ENCODE measurements at places on chromosomes 11 and 22.

- no peak for DNase-seq
Measured at GRCh38 chr22:28480000-28480715, 199.5 kb downstream of the TTC28 start.

GRCh38 chr11:1832920-1833295 lies 1.9 kb upstream of the SYT8 start:
- DNase-seq = no peak

DNA sequence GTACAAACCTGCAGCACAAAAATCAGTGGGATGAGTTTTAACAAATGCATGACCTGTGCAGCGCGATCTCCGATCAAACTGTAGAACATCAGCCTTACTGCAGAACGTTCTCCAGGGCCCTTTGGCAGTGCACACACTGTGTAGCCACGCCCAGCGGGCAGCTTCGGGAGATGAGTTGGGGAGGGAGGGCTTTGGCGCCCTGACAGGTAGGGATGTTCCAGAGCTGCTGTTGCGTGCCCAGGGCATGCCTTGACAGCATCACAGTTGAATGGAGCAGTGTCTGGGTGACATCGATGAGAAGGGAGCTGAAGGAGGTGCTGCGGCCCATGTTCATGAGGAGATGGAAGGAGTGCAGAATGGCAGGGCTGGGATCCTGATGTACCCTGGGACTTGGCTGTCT lies 80.2 kb downstream of the TBC1D22A start:
- DNase-seq = no peak

DNA sequence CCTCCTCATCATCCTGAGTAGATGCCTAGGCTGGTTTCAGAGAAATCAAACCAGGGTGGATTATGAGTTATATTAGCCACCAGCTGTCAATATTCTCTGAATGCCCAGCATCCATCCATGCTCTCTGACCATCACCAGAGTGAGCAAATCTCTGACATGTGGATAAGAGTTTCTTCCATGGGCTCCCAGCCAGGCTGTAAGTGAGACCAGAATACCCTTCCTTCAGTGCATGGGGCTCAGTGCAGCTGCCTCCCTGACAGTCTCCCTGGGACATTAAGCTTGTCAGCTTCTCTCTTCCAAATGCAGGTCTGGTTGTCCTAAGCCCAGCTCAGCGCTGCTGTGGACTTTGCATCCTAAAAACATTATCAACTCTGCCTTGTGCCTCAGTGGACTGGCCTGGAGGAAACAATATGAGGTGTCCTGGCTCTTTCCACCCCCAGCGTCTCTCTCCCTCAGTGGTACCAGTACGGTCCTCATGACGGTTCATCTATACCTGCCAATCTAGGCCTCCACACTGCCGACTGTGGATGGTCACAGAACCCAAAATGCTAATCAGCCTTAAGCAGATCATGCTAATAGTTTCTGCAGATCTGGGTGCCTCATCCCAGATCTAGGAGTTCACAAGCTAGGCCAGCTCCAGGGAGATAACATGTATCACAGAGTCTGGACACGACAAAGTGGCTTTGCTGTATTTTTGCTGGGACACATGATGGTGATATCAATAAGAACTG lies 41.6 kb upstream of the PRAME start:
- no peak for DNase-seq

DNA sequence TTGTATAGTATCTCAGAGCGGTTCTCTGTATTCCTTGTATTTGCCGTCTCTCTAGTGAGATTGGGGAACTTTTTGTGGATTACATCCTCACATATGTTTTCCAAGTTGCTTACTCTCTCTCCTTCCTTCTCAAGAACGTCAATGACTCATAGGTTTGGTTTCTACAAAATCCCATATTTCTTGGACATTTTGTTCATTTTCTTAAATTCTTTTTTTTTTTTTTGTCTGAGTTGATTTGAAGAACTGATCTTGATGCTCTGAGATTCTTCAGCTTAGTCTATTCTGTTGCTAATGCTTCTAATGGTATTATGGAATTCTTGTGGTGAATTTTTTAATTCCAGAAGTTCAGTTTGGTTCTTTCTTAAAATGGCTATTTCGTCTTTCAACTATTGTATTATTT lies 28.4 kb upstream of the SLN start:
- no peak for DNase-seq

DNA sequence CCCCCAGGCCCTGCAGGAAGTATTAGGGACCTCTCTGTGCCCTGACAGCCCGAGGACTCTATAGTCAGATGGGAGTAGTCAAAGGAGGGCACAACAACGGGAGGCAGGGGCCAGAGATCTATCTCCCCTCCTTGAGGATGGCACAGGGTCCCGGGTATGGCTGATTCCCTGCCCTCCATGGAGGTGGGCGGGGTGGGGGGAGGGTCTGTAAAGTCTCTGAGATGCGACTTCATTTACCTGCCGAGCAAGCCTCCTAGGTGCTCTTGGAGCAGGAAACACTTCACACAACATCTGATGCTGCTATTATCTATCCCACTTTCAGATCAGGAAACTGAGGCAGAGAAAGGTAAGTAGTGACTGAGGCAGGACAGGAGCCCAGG lies 769 bp upstream of the CDC42EP1 start:
- no peak for DNase-seq

DNA sequence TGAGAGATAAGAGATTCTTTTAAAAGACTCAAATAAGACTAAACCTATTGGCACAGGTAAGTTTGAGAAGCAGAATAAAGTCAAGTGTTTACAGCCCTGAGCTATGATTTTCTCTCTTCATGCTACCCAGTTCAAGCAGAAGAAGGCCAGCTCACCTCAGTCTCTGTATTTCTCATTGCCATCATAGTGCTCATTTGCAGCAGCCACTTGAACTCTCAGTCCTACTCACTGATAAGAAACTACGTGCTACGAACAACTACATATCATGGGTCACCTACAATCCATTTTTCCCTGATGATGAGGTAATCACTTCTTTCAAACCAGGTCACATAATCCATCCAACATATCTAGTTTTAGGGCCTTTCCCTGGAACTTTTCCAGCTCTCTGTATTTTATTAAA lies 617.5 kb downstream of the JRKL start:
- DNase-seq = no peak

GRCh38 chr11:119691701-119692539 lies 37.1 kb downstream of the NECTIN1 start:
- no peak for DNase-seq

DNA sequence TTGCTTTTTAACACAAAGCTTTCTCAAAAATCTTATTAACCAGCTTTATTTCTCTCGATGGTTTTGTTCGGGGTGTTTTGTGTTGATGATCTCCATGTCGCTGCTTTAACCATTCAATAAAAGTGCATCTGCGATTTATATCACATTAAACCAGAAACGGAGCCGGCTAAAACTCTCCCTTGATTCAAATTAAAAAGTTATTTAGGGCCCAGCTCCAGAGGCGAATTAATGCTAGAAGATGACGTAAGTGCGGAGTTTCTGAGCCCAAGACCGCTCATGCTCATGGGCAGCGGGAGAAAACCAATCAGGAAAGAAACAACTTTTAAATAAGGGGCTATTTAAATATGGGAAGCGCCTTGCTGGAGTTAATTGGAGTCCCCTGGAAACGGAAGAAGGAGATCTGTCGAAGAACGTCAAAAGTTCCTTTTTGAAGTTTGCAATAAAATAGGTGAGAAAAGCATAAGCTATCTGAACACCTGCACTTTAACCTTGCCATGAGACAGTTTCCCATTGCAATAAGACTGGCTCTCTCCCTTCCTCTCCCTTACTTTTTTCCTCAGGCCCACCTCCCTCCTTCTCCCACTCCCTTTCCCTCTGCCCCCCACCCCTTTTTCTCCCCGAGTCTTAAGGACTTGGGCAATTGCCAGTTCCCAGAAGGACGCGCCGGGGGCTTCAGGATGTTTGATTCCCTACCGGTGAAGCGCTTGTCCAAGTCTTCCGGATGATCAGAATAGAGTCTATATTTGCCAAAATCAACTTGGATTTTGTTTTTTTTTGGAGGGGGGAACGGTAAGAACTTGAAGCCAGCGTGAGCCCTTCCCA lies 1.9 kb upstream of the DBX1 start:
- no peak for DNase-seq

DNA sequence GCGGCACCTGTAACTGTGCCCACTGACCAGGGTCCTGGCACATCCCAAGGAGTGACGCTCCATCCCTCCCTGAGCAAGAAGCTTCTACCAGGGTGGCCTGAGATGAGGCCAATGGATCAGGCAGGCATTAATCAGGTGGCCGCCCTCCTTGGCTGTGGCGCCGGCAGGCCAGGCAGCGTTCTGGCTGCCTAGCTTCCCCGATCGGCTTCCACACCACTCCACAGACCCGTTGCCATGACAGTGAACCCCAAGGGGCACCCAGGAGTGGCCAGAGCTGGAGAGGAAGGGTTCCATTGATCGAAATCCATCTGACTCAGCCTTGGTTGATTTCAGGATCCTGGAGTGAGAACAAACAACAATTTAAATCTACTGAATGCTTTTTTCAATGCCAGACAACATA lies 20.5 kb downstream of the LRRC55 start:
- DNase-seq = no peak

DNA sequence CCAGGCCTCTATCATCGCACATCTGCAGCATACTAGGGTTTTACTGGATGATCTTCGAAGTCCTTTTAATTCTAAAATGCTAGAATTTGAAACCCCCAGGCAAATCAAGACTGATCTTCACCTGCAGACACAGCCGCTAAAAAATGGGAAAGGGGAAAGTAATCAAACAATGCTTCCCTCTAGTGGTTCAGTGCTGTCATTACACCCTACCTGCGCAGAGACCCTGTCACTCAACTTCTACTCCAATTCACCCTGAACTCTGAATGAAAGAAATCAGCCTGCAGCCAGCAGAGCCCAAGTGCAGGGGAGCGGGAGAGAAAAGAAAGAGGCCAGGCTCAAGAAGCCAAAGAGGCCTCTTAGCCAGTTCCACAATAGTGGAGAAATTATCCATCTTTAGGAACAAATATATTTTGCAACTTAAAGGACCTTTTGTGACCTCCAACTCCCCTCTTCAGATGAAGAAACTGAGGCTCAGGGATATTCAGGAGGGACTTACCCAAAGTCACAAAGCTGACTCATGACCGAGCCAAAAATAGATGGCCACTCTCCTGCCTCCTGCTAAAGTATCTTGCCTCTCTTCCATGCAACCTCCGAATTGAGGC lies 33.0 kb downstream of the SERGEF start:
- DNase-seq = peak; percentile 16

GRCh38 chr11:106329273-106330018 lies 252.0 kb downstream of the AASDHPPT start:
- no peak for DNase-seq

- DNase-seq = no peak
Measured at GRCh38 chr11:88051396-88051795, 123.8 kb downstream of the RAB38 start.

- DNase-seq = no peak
Measured at GRCh38 chr11:59224351-59224928, 11.7 kb upstream of the MPEG1 start.

DNA sequence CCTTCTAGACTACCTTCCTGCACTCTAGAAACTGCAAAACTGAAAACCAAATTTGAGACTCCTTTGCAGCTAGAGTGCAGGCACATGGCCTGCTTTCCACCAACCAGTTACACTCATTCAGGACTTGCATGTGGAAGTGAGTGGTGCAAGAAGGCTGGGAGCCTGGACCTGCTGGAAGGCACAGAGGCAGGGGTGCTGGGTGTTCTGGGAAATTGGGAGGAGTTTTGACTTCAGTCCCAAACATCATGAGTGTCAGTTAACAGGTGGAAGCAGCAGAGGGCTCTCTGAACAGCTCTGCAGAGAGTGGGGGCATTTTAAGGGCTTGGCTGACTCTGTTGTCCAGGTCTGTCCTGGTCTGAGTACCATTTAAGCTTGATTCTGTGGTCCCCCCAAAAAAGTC lies 49.3 kb upstream of the SYT13 start:
- no peak for DNase-seq

DNA sequence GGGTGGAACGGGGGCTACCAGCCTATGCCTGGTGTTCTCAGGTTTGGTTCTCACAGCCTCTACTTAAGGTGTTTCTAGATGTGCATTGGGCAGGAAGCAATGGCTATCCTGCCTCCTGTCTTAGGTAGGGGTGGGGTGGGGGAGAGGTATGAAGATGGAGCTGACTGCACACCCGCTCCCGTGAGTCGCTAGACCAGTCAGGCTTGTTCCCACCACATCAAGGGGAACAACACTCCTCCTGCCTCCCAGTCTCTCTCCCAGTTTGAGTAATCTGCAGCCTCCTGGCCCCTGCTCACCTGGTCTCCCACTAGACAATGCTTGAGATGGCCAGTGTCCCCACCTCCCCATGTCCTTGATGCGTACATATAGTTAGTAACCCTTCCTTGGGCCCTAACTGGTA lies 79.3 kb upstream of the TENM4 start:
- DNase-seq = no peak

GRCh38 chr11:133533205-133533604 lies 904 bp upstream of the OPCML start:
- no peak for DNase-seq

GRCh38 chr11:76916712-76917111 lies 56.0 kb downstream of the ACER3 start:
- DNase-seq = no peak

- no peak for DNase-seq
Measured at GRCh38 chr11:76276046-76276780, 69.9 kb upstream of the WNT11 start.

GRCh38 chr11:123477205-123477907 lies 47.3 kb downstream of the GRAMD1B start:
- no peak for DNase-seq

DNA sequence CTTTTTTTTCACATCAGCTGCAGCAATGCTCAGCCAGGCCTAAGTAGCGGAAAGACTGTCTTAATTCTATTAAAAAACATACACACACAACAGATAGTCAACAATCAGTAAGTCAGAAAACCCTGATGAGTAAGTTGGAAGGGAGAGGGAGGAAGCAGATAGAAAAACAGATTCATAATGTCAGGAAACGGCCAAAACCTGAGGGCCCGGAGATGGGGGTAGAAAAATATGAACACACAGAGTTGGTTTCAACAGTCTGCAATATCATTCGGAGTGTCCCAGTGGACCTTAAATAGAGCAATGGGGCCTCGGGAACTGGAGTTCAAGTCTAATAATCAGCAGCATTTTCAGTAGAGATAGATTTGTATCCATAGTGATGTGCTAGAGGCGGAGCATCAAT lies 14.8 kb downstream of the LRRC55 start:
- no peak for DNase-seq

DNA sequence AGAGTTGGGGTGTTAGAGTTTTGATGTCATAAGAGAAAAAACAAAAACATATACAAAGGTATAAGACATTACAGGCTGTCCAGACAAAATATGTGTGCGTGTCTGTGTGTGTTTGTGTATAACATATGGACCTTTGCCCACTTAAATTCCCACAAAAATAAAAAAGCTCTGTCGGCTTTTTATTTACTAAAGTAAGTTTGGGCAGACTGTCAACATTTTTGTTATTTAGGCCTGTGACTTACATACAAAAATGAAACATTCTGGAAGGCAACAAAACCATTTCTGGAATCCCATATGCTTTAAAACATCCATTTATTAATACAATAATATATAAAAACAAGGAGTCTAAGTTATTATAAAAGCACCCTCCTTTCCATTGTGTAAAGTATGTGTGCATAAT lies 960.1 kb upstream of the FAT3 start:
- no peak for DNase-seq

- no peak for DNase-seq
Measured at GRCh38 chr11:12460466-12460865, 83.1 kb downstream of the PARVA start.

- DNase-seq = no peak
Measured at GRCh38 chr11:37712251-37712650, 1114.2 kb upstream of the RAG2 start.

GRCh38 chr11:20097319-20098221 lies 62.7 kb downstream of the DBX1 start:
- no peak for DNase-seq
